ENCODE measurements at places on chromosomes 5 and 9. TPM values are rescaled to one million over a fixed set of nuclear protein-coding genes. Genes with fewer than 3 reads are reported as not detected.
A peak's percentile ranks its signal among the peaks of the same experiment; 100 is the strongest.

The GPR151 gene
- total RNA-seq = not detected

The PCDHGA1 gene
- 0.32 TPM for total RNA-seq

- no peak for DNase-seq
These were observed 24.8 kb downstream of the P4HA2 start for GRCh38 chr5:132202711-132203463.

DNA sequence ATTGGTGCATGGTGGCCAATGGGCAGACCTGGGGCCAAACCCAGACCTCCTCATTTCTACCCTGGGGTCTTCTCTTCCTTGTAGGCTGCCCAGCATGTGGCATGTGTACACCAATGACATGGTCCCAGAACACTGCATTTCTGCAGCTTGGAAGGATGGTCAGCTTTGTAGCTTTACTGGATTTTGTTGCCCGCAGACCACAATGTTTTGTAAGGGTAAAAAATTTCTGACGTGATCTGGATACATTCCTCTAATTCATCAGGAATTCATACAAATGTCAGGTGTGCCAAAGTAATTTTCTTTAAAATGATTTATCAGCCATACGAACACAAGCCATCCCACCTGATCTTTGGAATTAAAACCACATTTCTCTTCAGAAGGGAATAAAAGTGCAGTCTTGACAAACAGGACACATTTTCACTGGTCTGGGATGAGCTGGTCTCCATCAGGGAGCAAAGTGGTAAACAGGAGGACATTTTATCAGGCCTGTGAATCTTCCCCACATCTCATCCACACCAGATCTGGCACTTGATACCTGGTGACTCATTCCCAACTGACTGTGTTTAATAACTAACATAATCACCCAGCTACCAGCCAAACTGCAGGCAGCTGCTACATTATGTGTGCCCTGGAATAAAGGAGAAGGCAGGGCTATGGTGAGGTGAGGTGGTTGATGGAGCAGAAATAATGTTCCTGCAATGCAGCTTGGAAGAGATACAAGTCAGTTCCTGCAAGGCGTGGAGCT lies 103.9 kb downstream of the SPOCK1 start:
- DNase-seq = peak; percentile 83

DNA sequence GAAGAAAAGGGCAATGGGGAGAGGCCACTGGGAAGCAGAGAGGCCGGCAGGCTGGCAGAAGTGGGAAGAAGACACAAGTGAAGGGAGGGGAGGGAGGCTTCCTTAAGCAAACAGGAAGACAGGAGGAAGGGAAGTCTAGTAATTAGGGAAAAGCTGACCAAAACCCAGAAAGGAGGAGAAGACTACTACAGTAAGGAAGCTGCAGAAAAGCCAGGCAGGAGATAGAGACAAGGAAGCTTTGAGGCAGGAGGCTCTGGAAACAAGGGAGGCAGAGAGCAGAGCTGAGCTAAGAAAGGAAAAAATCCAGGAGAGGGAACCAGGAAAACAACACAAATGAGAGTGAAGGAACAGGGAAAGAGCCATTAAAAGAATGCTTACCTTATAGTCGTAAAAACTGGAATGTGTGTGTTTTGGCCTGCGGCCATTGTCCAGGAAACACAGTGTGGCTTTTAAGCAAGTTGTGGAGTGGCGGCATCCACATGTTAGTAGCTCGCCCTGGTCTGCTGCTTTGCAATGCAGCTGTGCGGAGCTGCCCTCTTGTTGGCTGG lies 317.1 kb upstream of the CLINT1 start:
- DNase-seq = no peak

The RHOBTB3 gene
- total RNA-seq = 51.4 TPM

DNA sequence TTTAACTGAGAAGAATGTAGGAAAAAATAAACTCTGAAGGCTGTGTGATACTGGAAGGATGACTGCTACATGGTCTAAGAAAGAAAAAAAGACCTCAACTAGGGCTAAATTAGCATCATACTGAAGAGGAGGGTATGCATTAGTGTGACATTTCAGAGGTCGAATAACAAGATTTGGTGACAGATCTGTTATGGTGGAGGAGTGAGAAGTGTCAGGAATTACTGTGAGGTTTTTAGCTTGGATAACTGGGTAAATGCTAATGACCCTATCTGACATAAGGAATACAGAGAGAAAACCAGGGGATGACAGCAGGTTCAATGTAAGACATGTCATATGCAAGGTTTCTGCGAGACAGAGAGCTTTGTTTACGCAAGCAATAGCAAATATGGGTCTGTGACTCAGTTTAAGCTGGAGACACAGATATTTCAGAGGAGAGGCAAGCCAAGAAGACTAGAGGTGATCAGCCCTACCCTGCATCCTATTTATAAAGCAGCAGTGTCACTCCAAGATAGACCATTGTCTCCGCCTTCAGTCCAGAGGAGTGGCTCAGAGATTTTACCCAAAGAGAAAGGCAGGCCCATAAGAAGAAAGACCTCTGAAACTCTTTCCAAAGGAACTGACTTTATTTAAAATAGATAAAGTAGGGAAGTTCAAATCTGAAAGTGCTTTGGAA lies 44.3 kb downstream of the FBN2 start:
- DNase-seq = no peak

The SPINK7 gene
- not detected for total RNA-seq

GRCh38 chr5:76787237-76787636 lies 31.6 kb upstream of the F2RL1 start:
- DNase-seq = no peak

- peak; percentile 84 for DNase-seq
These were observed 43.0 kb downstream of the STRBP start for GRCh38 chr9:123225374-123225813.

The GLT6D1 gene
- not detected for total RNA-seq

GRCh38 chr9:93379051-93379450 lies 72.4 kb upstream of the FAM120A start:
- DNase-seq = no peak

GRCh38 chr9:104028827-104029226 lies 65.3 kb upstream of the SMC2 start:
- DNase-seq = no peak

The PCDHB14 gene
- 0.08 TPM for total RNA-seq

GRCh38 chr5:96112123-96112670 lies 150.5 kb upstream of the ELL2 start:
- no peak for DNase-seq

- no peak for DNase-seq
These were observed 10.4 kb upstream of the SSBP2 start for GRCh38 chr5:81761270-81761669.

DNA sequence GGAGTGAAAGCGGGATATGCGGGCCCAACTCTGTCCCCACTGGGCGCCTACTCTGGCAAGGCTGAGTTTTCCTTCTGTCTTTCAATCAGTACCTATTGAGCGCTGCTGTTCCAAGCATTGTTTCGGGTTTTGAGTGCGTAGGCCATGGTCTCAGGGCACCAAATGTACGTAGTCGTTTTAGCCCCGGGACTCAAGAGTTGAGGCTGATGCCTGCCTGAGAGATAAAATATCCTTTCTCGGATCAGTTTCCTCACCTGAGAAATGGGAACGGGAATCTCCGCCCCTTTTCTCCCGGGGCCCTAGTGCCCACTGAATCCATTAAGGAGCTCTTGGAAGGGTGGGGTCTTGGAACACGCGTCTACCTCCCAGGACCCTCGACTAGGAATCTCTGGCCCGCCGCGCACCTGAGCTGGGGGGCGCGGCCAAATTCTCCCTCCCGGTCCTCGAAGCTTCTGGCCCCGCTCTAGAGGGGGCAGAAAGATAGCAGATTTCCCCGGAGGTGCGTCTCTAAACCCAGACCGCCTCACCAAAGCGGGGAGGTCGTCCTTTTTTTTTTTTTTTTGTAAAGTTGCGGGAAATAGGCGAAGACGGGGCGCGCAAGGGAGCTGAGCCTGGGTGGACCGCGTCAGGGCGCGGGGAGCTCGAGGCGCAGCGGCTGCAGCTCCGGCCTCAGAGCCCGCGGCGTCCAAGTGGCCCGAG lies 494 bp upstream of the CXXC5 start:
- DNase-seq = no peak

GRCh38 chr9:125683486-125683885 lies 23.5 kb downstream of the MAPKAP1 start:
- peak; percentile 74 for DNase-seq

DNA sequence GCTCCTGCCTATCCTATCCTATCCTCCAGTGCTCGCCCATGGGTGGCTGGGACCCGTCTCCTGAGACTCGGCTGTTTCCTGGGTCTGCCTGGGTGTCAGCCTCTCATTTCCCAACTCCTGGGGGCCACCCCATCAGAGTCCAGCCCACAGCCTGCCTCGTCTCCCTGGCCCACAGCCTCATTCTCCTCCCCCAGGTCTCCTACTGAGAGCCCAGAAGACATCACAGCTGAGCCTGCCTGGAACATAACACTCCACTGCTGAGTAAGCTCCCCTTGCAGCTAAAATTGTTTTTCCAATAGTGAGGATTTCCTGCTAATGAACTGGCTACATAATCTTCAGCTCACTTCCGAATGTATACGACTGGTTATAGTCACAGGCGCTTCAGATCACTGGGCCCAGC lies 95.3 kb downstream of the TTLL11 start:
- no peak for DNase-seq

DNA sequence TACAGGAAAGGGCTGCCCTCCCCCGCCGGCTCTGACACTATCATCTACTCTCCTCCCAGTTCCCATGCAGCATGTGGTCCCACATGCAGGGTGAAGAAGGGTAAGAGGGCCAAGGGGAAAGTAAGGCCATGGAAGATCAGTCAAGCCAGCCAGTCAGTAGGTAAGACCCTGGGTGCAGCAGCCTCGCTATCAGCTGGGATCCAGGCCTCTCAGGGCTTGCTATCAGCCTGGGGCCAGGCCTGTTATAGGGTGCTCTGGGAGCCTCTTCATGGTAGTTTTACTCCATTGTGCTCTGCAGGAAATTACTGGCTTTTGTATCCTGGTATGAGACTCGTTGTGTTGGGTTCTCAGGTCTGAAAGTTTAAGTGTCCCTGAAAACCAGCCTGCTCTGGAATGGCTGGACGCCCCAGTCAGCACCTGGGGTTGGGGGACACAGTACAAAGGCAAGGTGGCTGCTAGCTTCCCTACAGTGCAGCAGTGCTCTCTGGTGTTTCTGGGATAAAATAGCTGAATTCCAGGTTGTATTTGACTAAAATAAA lies 21.4 kb downstream of the SLC22A4 start:
- no peak for DNase-seq

GRCh38 chr5:169426784-169427183 lies 125.8 kb upstream of the SLIT3 start:
- no peak for DNase-seq

DNA sequence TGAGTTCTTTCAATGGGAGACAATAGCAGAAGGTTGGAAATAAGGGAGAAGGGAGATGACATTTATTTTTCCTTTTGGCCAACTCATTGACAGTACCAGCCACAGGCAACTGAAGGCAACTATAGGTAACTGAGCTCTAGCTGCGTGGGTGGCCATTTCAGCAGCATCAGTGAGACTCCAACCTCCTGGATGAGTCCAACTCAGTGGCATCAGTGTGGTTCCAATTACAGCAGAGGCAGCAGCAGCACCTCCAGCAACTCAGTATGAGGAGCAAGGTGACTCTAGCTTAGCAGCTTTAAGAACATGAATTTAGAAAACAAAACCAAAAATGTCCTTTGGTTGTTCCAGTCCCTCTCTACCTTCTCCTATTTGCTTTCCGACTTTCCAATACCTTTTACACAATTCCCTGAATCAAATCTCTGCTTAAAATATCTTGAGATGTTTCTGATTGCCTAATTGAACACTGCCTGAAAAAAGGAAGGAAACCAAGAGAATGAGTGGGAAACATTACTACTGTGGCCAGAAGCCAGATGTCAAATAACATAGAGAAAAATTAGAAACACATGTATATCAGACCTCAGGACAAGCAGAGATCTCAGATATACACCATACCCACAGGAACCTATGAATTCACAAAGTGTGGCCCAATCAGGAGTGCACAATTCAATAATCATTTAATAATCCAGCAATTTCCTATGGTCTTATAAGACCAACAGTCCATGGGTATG lies 166.5 kb upstream of the RORB start:
- no peak for DNase-seq

The ZNF483 gene
- total RNA-seq = not detected

The MLANA gene
- not detected for total RNA-seq

The HCN1 gene
- not detected for total RNA-seq

DNA sequence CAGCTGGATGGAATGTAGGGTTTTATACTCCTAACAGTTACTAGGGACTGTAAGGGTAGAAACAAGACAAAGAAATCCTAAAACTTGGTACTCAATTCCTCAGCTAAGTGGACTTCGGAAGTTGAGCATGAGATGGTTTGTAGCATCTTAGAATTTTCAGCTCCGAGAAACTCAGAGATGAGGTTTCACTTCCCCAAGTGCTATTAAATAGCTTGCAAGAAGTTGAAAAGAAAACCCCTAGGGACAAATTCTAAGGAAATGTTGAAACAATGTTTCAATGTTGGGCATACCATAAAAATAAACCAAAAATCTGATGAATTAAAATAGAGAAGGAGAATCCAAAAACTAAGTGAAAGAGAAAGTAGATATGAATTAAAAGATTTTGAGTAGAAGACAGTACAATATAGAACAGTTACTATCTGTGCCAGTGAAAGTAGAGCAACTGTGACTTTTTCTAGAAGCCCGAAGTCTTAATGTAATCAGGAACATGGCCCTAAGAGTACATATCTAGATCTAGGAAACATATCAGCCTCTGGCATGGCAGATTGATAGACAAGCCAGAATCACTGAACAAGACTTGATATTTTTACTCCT lies 308.6 kb upstream of the RGMB start:
- no peak for DNase-seq

The NDUFS4 gene
- total RNA-seq = 122 TPM

- peak; percentile 78 for DNase-seq
These were observed 21.0 kb upstream of the GSN start for GRCh38 chr9:121246821-121247561.

GRCh38 chr9:82148901-82149461 lies 160.4 kb downstream of the SPATA31D1 start:
- no peak for DNase-seq

DNA sequence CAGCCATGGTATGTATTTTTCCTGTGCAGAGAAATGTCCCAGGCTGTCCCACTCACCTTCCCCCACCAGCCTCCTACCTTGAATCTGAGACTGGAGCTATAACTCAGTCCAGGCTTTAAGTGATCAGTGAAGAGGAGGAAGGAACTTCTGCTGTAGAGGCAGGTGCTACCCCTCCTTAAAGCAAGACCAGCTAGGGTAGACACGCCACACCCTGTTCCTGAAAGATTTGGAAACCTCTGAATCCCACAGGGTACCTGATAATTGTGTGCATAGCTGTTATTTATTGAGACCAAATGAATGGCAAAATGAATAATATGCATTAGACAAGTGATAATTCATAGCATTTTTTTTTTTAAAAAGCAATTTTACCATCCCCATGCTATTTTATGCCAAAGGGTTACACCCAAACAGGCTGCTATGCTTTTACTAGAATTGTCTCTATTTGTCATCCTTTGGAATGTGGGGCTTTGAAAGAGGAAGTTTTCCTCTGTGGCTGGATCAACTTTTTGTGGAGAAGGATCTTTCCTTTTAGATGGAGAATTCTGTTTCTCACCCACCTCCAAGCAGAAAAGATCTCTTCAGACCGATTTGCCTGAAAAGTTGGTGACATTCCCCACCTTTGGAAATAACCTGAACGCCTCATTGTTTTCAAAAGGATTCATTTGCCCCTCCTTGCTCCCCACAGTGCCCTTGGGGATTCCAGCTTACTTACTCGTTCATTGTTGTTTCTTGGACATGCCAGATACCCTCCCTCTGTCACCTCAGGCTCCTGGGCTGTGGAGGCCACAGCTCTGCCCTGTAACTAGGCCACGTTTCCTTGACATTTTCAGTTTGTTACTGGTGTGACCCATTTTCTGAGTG lies 248.7 kb downstream of the NR3C1 start:
- DNase-seq = peak; percentile 63

GRCh38 chr5:107605596-107606125 lies 65.1 kb downstream of the EFNA5 start:
- DNase-seq = no peak
